ENCODE measurements at places on chromosomes 4 and X.

GRCh38 chr4:172750910-172751309 lies 417.7 kb upstream of the GALNT7 start:
- peak; percentile 81 for ATAC-seq

DNA sequence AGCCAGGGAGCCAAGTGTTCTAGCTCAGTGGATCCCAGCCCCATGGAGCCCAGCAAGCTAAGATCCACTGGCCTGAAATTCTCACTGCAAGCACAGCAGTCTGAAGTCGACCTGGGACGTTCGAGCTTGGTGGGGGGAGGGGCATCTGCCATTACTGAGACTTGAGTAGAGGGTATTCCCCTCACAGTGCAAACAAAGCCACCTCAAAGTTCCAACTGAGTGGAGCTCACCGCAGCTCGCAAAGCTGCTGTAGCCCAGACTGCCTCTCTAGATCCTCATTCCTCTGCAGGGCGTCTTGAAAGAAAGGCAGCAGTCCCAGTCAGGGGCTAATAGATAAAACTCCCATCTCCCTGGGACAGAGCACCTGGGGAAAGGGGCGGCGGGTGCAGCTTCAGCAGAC lies 226.3 kb downstream of the ZIC3 start:
- no peak for ATAC-seq

DNA sequence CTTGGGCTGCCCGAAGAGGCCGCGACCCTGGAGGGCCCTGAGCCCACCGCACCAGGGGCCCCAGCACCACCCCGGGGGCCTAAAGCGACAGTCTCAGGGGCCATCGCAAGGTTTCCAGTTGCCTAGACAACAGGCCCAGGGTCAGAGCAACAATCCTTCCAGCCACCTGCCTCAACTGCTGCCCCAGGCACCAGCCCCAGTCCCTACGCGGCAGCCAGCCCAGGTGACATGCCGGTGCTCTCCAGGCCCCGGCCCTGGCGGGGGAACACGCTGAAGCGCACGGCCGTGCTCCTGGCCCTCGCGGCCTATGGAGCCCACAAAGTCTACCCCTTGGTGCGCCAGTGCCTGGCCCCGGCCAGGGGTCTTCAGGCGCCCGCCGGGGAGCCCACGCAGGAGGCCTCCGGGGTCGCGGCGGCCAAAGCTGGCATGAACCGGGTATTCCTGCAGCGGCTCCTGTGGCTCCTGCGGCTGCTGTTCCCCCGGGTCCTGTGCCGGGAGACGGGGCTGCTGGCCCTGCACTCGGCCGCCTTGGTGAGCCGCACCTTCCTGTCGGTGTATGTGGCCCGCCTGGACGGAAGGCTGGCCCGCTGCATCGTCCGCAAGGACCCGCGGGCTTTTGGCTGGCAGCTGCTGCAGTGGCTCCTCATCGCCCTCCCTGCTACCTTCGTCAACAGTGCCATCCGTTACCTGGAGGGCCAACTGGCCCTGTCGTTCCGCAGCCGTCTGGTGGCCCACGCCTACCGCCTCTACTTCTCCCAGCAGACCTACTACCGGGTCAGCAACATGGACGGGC lies 579 bp downstream of the ABCD1 start:
- ATAC-seq = peak; percentile 5

GRCh38 chr4:120881846-120882245 lies 40.7 kb downstream of the PRDM5 start:
- no peak for ATAC-seq

DNA sequence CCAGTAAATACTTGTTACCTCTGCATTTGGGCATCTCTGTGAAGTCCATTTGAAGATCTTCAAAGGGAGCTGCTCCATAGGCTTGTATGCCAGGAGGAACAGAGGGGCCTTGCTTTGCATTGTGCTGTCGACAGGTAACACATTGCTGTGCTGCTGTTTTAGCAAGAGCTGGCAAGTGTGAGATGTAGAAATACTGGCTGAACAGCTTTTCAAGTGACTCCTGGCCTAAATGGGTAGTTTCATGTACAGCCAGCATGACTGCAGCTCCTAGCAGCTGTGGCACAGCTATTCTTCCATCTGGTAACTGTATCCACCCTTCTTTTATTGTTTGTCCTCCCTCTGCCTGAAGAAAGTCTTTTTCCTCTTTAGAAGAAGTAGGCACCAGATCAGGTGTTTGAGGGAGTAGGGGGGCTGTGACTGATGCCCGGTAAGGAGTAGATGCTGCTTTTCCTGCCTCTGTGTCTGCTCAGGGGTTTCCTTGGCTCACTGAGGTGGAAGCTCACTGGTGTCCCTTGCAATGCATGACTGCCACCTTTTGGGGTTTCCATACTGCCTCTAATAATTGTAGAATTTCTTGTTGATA lies 965.3 kb downstream of the CCSER1 start:
- ATAC-seq = no peak

GRCh38 chrX:134537179-134537955 lies 77.4 kb downstream of the HPRT1 start:
- no peak for ATAC-seq

GRCh38 chr4:130486841-130487240 lies 1390.9 kb downstream of the C4orf33 start:
- no peak for ATAC-seq

- ATAC-seq = no peak
These were observed 499.7 kb upstream of the POU3F4 start for GRCh38 chrX:83008415-83008814.
